Thymus (tissue), 14 donors: ENCODE measurements at places on chromosomes 5 and 9. TPM values are rescaled to one million over a fixed set of nuclear protein-coding genes. Genes with fewer than 3 reads are reported as not detected.

DNA sequence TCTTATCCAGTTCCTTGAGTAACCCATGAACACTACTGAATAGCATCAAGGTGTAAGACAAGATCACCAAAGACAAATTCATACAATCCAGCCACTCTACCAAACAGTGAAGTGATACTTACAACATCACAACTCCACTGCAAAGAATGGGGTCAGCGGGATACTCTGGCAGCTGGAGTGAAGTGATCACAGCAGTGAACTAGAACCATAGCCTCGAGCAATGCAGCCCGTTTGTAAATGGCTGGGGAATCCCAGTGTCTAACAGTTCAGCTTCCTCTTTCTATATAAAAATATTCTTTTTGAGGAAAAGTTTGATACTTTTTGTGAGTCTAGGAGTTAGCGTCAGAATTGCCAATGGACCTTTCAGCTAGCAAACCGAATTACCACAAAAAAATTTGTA lies 515.2 kb downstream of the ZNF608 start:
- no peaks in the 10 kb centered on the region for H3K4me1 ChIP-seq
- no peaks in the 10 kb centered on the region for H3K27me3 ChIP-seq
- H3K4me3 ChIP-seq, result no peak overlapping the region
- H3K27ac ChIP-seq, result no peak overlapping the region

- H3K27me3 ChIP-seq, result no peaks in the 10 kb centered on the region
- no peaks in the 10 kb centered on the region for H3K4me1 ChIP-seq
- DNase-seq, result no peak
- no peaks in the 10 kb centered on the region for H3K36me3 ChIP-seq
These were observed 8.1 kb upstream of the OMD start for GRCh38 chr9:92432350-92432749.

DNA sequence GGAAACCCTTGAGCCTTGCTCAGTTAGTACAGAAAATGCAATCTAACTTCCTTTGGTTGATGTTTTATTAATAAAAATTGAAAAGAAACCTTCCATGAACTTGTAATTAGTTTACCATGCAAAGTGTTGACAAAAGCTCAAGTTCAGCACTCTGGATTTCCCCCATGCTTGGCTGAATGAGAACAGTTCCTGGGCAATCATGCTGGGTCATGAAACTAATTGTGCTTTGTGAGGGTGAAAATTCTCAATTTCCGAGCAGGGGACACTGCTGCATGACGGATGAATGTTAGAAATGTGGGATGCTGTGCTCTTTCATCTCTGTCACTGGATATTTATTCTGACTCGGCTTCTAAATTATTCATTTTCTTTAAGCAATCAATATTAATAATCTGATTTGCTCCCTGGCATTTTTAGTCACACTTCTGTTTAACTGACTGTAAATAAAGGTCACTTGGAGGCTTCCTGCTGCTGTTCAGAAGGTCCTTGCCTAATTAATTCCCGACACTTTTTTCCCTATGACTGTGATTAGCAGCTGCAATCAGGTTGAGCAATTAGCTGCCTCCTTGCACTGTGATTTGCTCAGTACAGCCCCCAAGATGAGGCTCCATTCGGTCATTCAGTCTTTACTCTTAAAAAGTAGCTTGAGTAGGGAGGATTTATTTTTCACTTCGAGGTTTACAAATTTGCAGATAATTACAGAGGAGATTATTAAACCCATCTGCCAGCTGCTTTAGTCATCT lies 678.1 kb upstream of the ZNF608 start:
- H3K4me1 ChIP-seq, result no peaks in the 10 kb centered on the region
- H3K27me3 ChIP-seq, result no peaks in the 10 kb centered on the region
- no peak overlapping the region for H3K27ac ChIP-seq
- no peak for DNase-seq

- no peaks in the 10 kb centered on the region for H3K27me3 ChIP-seq
- no peak overlapping the region for H3K4me3 ChIP-seq
These were observed 1114.9 kb upstream of the C9orf72 start for GRCh38 chr9:28688172-28688571.

DNA sequence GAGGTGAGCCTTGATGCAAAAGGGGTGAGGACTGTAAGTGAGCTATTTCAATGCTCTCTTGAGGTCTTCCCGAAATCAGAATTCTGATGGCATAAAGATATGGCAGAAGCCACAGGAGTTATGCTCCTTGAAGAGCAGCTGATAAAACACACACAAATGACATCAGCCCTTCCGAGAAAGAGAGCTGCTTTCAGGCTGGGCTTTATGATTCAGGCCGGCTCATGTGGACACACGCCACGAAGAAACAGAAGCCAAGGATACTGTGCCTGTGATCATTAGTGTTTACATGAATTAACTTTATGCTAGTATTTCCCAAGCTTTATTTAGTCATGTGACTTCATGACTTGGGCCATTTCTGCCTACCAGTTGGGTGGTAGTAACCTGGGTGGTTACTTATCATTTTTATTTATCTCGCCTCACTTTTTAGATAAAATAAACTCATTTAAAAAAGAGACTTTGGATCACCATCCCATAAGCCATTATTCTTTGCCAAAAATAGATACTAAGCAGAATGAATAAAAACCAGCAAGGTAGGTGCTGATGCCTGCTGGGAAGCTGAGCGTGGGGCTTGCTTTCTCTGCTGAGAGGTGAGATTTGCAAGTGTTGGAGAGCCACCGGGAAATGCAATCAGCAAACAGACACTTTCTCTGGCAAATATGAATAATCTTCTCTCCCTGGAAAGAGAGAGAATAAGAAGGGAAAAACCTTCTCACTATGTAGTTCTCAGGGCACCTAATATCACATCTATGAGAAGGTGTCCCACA lies 73.0 kb upstream of the SLC25A51 start:
- no peak overlapping the region for H3K4me3 ChIP-seq
- H3K4me1 ChIP-seq, result peaks cover 12% of the 10 kb centered on the region
- DNase-seq, result no peak
- no peaks in the 10 kb centered on the region for H3K36me3 ChIP-seq
- no peaks in the 10 kb centered on the region for H3K27me3 ChIP-seq

DNA sequence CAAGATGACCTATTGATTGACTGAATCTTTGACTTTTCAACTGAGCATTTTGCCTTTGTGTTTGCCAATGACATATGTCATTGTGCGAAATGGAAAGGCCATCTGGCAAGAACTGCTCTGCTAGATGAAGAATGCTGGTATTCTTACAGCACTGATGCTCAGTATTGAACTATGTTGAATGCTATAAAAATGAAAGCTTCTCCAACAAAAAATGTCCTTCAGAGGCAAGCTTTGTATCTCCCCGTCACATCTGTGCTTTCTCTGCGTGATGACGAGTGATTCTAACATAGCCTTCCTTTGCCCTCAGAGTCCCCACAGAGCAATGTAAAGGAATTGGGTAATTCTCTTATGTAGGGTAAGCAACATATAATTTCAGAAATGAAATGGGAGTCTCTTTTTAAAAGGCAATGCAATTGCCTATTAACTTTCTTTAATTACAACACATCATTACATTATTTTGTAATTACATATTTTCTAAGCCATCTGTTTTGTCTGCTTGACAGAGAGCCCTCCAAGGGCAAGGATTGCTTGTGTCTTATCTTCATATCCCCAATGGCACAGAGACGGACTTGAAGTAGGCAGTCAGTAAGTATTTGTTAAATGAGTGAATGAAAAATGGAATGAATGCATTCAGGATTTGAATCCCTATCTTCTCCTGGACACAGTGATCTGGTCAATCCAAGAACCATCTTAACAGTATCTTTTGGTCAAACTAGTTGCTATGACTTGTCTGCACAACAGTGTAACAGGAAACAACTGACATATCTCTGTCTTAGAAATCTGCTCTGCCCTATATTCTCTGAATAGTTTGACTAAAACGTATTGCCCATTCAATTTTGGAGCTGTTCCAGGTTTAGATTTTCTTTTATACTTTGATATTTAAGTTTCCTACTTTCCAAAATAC lies 46.1 kb downstream of the ENC1 start:
- no peaks in the 10 kb centered on the region for H3K36me3 ChIP-seq
- no peaks in the 10 kb centered on the region for H3K27me3 ChIP-seq
- DNase-seq, result no peak
- H3K27ac ChIP-seq, result no peak overlapping the region
- H3K4me3 ChIP-seq, result no peak overlapping the region

DNA sequence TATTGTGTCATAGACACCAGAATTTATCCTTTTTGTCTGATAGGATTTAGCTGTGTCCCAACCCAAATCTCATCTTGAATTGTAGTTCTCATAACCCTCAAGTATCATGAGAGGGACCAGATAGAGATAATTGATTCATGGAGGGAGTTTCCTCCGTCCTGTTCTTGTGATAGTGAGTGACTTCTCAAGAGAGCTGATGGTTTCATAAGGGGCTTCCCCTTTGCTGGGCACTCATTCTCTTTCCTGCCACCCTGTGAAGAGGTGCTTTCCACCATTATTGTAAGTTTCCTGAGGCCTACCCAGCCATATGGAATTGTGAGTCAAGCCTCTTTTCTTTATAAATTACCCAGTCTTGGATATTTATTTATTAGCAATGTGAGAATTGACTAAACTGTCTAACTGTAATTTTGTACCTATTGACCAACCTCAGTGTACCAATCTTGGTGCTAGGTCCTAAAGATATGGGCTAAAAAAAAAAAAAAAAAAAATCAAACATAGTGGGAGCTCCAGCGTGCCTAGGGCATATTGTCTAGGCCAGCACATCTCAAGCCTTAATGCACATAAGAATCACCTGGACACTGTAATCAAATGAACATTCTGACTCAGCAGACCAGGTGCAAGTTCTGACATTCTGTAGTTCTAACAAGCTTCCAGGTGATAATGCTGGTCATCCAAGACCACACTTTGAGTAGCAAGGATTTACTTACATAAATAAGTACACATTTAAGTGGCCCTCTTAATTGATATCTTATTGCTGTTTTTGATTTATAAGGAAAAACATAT lies 30.5 kb downstream of the ST8SIA4 start:
- no peak overlapping the region for H3K27ac ChIP-seq
- no peak overlapping the region for H3K4me3 ChIP-seq
- H3K36me3 ChIP-seq, result no peaks in the 10 kb centered on the region
- DNase-seq, result no peak

GABRA1 gene
- 2.7 TPM for total RNA-seq

DNA sequence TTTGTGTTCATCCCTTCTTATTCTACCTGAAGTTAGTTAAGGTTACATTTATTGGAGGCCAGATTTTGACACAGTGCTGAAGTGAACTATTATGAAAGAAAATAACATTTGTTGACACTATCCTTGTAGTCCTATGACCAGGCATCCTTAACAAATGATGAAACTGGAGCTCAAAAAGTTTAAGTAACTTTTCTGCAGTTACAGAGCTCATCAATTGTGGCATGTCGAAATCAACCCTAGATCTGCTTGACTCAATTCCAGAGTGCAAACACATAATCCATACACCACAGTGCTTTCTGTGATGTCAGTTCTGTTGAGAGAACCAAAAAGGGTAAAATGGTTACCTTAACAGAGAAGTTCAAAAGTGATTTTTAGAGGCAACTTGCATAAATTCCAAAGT lies 28.6 kb downstream of the KCNN2 start:
- H3K36me3 ChIP-seq, result no peaks in the 10 kb centered on the region
- no peak for DNase-seq
- H3K4me3 ChIP-seq, result no peak overlapping the region
- no peaks in the 10 kb centered on the region for H3K4me1 ChIP-seq
- H3K27ac ChIP-seq, result no peak overlapping the region

DNA sequence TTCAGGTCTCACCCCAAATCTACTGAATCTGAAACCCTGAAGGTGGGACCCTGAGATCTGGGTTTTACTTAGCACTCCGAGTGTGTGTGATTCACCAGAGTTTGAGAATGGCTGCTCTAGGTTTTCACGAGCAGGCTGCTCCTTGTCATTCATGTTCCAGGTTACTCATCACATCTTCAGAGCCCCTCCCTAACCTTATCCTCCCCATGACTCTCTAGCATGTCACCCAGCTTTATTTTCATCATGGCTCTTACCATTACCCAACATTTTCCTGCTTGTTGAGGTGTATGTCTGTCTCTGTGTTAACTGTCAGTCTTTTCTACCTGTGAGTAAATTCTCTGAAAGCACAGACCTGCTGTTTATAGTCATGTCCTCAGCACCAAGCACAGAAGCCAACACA lies 319.2 kb downstream of the NSG2 start:
- H3K36me3 ChIP-seq, result no peaks in the 10 kb centered on the region
- H3K27ac ChIP-seq, result no peak overlapping the region
- H3K27me3 ChIP-seq, result no peaks in the 10 kb centered on the region
- H3K4me1 ChIP-seq, result no peaks in the 10 kb centered on the region

CD74 gene
- 1,741 TPM for total RNA-seq

GRCh38 chr5:67238191-67238590 lies 41.6 kb upstream of the CD180 start:
- DNase-seq, result no peak
- no peaks in the 10 kb centered on the region for H3K4me1 ChIP-seq
- no peaks in the 10 kb centered on the region for H3K36me3 ChIP-seq
- H3K27me3 ChIP-seq, result no peaks in the 10 kb centered on the region

- H3K27ac ChIP-seq, result no peak overlapping the region
- no peaks in the 10 kb centered on the region for H3K36me3 ChIP-seq
- no peak for DNase-seq
These were observed 307.8 kb upstream of the SGCD start for GRCh38 chr5:156019130-156019529.

- no peak for DNase-seq
- no peaks in the 10 kb centered on the region for H3K36me3 ChIP-seq
- no peak overlapping the region for H3K27ac ChIP-seq
- no peaks in the 10 kb centered on the region for H3K27me3 ChIP-seq
- H3K4me3 ChIP-seq, result no peak overlapping the region
These were observed 47.7 kb downstream of the SRFBP1 start for GRCh38 chr5:122009436-122009835.

DNA sequence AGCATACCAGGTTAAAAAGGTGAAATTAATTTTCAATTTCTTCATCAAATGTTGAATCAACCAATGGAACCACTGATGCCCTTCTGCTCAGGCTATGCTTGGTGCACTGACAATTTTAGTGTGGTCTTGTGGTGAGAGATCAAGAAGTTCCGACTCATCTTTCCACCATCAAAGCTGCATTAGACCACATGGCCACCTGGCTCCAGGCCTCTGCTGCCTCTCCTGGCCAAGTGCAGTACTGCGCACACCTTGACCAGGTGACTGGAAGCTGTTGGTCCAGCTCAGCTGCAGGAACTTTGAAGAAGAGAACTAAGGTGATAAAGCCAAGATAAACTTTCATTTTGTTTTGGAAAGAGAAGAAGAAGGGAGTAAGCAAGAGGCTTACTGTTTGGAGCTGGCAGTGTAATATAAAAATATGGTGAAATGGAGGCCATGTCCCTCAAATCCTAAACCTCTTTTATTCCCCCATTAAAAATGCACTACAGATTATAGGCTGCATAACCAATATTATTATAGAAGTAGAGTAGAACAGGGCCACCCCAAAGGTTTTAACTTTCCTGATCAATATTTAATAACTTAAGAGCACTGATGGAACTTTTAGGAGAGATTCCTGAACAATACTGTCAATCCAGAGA lies 315.5 kb upstream of the C9orf72 start:
- no peaks in the 10 kb centered on the region for H3K27me3 ChIP-seq
- no peak overlapping the region for H3K4me3 ChIP-seq
- no peaks in the 10 kb centered on the region for H3K36me3 ChIP-seq
- H3K27ac ChIP-seq, result no peak overlapping the region

PLAC8L1 gene
- total RNA-seq, result 0.24 TPM

BARHL1 gene
- total RNA-seq, result not detected
